ENCODE measurements at places on chromosomes 1 and 21.

- no peak for DNase-seq
These were observed 112.4 kb downstream of the TBX19 start for GRCh38 chr1:168392958-168393549.

DNA sequence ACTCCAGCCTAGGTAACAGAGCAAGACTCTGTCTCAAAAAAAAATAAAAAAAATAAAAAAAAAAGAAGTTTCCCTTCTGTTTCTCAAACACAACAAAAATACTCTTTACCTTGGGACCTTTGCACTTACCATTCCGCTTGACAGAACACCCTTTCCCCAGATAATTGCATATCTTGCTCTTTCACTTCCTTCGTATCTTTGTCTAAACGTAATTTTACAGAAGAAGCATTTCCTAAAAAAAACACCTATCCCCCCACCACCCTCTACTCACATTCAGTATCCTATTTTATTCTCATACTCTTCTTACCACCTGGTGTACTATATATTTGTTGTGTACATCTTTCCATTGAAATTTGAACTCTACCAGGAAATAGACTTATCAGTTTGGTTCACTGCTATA is 32.7 kb downstream of the ASH1L start:
- no peak for DNase-seq

- no peak for DNase-seq
These were observed 8.3 kb downstream of the BCAR3 start for GRCh38 chr1:93673163-93673829.

- DNase-seq, result no peak
These were observed 27.1 kb upstream of the PDE4B start for GRCh38 chr1:65765631-65766030.

DNA sequence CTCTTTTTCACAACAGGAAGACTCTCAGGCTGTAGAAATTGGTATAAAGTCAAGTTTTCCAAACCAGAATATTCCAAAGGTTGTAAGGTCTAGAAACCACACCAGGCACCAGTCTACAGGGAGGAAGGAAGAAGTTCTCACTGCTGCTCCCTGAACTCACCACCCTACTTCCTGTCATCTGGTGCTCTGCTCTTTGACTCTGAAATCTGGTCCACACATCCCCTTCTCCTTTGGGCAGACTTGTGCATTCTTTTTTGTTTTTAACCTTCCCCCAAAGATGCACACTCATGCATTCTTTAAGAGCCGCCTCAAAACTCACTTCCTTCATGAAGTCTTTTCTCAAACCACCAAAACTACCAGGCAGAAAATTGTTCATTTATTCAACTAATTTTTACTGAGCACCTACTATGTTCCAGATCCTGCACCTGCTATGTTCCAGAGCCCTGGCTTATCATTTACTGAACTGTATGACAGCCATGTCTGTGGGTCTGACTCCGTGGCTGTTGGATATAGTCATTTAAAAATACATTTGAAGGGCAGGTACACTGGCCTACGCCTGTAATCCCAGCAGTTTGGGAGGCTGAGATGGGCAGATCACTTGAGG is 30.1 kb upstream of the EPS15 start:
- DNase-seq, result no peak

DNA sequence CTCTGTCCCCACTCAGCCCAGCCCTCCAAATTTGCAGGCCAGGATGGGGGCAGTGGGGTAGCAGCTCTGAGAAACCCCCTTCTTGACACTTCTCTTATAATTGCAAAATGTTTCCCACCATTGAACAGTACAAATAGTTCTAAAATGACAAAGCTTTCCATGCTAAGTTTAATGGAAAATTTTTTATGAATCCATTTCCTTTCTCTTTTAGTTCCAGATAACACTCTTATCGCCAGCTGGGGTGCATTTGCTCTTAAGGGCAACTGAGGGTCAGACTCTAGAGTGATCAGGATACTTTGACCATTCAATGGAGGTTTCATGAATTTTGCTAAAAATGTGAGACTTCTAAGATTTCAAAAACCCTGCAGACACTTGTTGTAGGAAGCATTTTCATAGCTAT is 29.9 kb downstream of the PIK3C2B start:
- no peak for DNase-seq

DNA sequence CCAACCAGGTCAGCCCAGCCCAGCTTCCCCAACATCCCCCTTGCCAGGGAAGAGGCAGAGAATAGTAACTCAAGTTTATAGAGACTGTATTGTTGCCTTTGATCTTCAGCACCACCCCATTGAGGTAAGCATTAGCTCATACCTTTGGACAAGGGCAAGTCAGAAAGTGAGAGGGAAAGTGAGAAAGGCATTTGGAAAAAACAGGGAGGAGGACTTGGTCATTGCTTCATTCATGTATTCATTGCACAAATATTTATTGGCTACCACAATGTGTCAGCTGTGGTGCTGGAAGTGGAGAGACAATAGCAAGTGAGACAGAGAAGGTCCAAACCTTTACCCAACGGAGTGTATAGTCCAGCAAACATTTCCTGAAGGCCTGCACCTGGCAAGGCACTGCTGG is 561.2 kb downstream of the KIF26B start:
- no peak for DNase-seq

DNA sequence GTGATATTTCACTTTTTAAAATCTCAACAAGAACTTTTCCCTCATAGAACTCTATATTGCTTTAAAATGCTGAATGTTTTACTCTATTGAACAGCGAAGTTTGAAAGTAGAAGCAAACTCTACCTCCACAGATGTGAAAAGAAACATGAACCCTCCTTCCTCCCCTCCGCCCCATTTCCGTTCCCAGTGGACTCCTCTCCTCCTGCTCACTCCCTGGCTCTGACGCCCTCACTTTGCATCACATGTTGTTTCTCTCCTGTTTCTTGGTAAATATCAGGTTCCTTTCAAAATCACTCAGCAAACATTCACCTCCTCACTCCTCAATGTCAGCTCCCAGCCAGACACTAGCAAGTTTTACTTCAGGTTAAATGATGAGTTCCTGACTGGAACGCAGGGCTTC is 34.6 kb downstream of the KCNH1 start:
- DNase-seq, result no peak

DNA sequence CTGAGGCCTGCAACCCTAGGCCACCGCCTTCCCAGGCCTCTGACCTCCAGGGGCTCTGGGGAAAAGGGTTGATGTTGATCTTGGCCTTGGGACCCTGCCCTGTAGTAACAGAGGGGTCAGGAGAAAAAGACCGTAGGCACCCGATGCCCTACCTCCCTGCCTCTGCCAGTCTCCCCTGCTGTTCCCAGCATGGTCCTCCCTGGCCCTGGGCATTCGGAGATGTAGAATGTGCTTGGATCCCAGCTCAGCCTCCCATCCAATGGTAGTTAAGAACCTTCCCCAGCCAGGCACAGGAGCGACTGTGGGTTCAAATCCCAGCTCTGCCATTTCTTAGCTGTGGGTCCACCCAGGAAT is 72.0 kb upstream of the TARDBP start:
- no peak for DNase-seq

DNA sequence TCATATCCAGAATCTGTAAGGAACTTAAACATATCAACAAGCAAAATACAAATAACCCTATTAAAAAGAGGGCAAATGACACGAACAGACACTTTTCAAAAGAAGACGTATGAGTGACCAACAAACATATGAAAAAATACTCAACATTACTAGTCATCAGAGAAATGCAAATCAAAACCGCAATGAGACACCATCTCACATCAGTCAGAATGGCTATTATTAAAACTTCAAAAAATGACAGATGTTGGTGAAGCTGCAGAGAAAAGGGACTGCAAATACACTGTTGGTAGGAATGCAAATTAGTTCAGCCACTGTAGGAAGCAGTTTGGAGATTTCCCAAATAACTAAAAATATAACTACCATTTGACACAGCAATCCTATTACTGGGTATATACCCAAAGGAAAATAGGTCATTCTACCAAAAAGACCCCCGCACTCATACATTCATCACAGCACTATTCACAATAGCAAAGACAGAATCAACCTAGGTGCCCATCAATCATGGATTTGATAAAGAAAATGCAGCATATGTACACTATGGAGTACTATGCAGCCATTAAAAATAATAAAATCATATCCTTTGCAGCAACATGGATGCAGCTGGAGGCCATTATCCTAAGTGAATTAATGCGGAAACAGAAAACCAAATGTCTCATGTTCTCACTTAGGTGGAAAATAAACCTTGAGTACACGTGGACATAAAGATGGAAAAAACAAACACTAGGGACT is 230.1 kb upstream of the RAB4A start:
- no peak for DNase-seq

GRCh38 chr1:214573386-214574318 is 22.2 kb upstream of the PTPN14 start:
- no peak for DNase-seq

- no peak for DNase-seq
These were observed 11.7 kb upstream of the TRAPPC10 start for GRCh38 chr21:44000360-44000759.

DNA sequence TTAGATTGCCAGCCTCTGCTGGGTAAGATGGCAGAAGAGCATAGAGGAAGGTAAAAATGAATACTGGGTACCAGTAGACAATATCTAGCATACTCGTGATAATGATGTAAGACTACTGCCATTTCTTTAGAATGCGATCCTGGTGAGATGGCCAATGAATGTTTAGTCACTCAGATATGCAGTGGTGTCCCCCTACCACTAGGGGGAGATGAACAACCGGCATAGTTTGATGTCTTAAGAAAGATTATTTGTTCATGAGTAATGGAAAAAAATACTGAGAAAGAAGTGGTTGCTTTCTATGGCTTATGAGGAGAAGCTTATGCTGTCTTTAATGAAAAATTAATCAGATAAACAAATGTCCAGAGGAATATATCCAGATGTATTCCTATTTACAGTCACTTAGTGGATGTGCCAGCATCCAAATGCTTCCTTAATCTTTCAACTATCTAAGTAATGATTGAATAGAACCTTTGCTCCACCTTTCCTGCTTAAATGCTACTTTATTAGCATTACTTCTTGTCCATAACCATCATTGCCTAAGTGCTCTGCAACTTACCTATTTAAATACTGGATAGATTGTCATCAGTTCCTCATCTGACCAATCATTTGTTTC is 256.6 kb downstream of the ST6GALNAC3 start:
- peak; percentile 30 for DNase-seq

DNA sequence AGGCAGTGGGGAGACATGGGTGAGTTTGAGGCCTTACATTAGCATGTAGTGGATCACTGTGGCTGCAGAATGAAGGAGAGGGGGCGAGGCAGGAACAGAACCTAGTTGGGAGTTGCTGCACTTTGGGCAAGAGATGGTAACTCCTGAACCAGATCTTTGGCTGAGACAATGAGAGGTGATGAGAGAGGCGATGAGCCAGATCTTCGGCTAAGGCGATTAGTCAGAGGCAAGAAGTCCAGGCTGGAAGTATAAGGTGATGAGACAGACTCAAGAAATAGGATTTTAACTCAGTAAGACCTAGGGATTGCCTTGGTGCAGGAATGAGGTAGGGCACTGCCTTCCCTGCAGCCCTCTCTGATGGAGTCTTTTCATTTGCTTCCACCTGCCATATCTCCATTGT is 9.1 kb upstream of the ARTN start:
- no peak for DNase-seq

DNA sequence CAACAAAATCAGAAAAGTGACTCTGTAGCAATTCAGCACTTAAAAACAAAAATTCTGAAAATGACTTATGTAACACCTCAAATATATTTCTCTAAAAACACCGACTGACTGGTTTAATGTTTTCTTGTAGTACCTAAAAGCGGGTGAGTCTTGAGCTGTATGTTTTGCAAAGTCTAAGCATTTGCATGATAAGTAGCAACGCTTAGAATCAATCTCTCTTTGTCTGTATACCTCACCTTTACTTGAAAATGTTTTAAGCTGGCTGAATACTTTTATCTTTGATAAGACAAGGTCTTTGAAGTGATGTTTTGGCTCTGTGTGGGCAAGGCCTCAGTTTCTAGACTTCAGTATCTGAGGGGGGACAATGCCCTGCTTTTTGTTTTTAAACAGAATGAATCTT is 8.2 kb downstream of the ITPKB start:
- no peak for DNase-seq

DNA sequence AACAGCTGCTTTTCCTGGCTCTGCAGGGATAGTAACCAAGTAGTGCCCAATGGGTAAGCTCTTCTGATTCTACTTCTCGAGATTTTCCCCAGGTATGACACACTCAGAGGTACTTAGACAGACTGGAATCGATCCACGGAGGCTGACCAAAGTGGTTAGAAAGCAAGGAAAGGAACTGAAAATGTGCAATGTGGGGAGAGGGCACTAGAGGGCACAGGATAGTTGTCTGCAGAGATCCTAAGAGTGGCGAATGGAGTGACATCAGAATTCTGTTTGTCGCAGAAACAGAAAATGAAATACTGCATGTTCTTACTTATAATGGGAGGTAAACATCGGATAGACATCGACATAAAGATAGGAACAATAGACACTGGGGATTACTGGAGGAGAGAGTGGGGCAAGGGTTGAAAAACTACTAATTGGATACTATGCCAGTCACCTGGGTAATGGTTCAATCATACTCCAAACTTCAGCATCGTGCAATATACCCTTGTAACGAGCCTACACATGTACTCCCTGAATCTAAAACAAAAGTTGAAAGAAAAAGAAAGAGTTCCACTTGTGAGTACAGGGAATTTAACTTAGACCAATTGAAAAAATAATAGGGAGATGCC is 23.3 kb downstream of the CYP2J2 start:
- peak; percentile 16 for DNase-seq

DNA sequence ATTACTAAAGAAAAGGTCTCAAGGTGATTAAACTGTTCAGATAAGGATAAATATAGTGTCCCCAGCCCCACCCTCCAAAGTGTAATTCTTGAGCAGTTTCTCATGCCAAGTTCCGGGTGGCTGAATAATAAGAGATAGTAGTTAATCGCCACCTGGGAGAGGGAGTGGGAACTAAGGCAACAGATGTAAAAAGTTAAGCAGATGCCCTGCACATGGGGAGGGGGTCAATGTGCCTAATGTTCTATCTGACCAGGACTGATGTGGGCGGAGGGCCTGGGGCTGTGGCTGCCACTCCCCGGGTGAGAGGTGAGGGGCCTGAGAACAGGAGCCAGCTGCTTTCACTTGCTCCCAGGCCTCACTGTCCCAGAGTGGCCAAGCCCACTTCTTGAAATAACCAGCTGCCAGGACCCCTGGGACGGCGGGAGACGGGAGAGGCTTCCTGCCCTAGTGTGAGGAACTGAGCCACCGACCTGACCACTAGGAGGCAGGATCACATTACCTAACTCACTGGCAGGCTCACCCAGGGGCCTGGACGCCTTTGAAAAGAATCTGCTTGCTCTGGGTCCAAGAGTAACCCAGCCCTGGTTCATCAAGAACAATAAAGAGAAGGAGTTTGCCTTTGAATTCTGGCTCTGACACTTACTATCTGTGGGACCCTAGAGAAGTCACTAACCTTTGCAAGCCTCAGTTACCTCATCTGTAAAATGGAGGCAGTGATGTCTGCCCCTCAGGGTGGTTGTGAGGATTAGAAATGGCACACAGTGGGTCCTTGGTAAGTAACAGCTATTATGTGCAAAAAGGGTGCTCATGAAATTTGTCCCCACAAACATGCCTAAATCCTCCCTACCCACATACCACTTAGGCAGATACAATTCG is 179.2 kb downstream of the ATG4C start:
- DNase-seq, result peak; percentile 66
